ENCODE measurements at places on chromosomes 7 and 10.

GRCh38 chr7:117937049-117937752 is 64.0 kb upstream of the CTTNBP2 start:
- no peak for DNase-seq

GRCh38 chr10:132961420-132961786 is 19.0 kb upstream of the CFAP46 start:
- no peak for DNase-seq

DNA sequence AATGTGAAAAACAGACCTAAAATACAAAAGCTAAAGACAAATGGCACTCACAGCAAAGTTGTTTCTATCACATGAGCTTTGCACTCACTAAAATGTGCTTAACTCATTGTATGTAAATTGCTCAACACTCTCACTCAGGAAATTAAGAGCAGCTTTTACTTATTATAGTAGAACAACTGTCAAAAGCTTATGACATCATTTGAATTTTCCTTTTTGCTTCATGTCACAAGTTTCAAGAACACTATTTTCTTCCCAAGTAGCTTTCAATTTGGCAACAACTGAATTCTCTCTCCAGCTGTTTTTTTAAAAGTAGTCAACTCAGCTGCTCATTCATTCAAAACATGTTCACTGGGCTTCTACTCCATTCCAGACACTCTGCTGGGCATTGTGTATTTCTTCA is 46.9 kb downstream of the ATE1 start:
- peak; percentile 36 for DNase-seq

DNA sequence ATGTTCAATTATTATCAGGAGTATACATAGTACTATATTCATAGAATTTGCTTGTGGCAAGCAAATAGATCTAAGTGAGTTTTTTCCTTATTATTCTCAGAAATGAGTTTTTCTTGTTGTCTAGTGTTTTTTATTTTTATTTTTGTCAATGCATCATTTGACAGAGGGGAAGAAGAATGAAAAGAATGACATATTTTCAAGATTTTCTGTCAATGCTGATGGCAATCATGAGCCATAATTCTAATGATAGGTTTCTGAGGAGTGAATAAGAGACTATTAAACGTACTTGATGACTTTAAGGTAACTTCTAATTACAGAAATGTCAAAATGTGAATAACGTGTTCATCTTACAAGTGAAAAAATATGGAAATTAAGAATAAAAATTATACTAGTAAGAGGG is 144.6 kb upstream of the CSTF2T start:
- DNase-seq, result no peak

- DNase-seq, result no peak
Measured at GRCh38 chr7:116232920-116233319, 22.6 kb downstream of the TES start.

GRCh38 chr7:134329614-134330346 is 13.1 kb upstream of the SLC35B4 start:
- no peak for DNase-seq

DNA sequence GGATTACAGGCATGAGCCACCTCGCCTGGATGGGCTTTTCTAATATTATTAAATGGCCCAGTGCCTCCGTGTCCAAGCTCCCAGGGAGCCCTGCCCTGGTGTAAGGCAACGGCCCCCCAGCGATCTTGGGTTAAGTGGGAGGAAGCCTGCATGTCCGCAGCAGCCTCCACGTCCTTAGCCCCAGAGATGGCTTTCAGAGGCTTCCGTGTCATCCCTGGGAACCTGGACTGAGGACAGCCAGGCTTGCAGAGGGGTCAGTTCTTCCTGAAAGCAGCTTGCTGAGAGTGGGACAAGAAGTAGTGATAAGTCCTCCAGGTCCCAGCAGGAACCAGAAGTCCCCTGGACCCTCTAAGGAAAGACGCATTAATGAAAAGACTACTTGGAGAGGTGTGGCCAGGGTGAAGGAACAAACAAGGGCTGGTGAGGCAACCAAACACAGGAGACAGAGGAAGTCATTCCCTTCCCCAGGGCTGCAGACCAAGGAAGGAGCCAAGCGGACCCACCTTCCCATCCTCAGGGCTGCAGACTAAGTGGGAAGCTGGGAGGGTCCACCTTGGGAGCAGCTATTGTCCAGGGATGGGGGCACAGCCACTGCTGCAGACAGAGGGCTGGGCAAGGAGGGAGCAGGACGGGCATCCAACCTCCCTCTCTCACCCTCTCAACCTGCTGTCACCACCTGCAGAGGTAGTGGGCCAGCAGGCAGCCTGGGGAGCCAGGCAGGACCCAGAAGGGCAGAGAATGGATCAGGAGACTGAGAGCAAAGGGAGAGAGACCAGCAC is 13.0 kb upstream of the INSIG1 start:
- DNase-seq, result no peak

- DNase-seq, result no peak
Measured at GRCh38 chr10:565676-566075, 123.8 kb downstream of the DIP2C start.

- DNase-seq, result no peak
Measured at GRCh38 chr7:20698469-20698868, 83.0 kb downstream of the ABCB5 start.

DNA sequence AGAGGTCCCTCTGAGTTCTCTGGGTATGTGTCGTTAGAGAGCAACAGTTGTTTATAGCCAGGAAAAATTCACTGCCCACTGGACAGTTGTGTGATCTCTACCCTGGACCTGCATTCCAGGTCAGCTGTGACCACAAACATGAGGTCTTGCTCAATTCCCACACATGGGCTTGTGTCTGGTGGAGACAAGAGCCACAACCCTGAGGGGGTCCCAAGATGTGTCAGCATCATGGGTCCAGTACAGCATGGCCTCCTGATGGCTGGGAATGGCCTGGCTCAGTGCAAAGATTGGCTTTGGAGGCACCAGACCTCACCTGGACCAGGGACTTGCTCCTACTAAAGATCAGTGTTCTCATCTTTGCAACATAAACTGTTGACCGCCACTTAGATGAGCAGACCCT is 751.6 kb downstream of the GRID1 start:
- DNase-seq, result no peak

- DNase-seq, result no peak
Measured at GRCh38 chr10:6589287-6590094, 9.4 kb upstream of the PRKCQ start.

GRCh38 chr7:149188637-149189259 is 6.6 kb upstream of the ZNF282 start:
- no peak for DNase-seq

GRCh38 chr7:47181746-47182361 is 400.1 kb downstream of the TNS3 start:
- DNase-seq, result no peak

DNA sequence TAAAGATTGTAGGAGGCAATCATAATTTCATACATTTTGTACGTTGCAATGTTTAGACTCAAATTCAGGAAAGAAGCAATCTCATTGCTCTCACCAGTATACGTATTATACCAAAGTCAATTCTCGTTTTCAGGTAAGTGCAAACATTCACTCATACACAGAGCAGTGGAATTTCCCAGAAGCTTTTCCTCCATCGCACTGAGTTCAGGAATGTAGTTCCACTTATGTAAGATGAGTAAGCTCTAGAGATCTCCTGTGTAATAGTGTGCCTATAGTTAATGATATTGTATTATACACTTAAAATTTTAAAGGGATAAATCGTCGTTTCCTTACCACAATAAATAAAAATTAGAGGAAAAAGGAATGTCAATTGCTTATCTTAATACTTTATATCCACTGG is 470.8 kb upstream of the KCND2 start:
- DNase-seq, result no peak

- no peak for DNase-seq
Measured at GRCh38 chr10:71999360-72000072, 35.3 kb downstream of the CHST3 start.

DNA sequence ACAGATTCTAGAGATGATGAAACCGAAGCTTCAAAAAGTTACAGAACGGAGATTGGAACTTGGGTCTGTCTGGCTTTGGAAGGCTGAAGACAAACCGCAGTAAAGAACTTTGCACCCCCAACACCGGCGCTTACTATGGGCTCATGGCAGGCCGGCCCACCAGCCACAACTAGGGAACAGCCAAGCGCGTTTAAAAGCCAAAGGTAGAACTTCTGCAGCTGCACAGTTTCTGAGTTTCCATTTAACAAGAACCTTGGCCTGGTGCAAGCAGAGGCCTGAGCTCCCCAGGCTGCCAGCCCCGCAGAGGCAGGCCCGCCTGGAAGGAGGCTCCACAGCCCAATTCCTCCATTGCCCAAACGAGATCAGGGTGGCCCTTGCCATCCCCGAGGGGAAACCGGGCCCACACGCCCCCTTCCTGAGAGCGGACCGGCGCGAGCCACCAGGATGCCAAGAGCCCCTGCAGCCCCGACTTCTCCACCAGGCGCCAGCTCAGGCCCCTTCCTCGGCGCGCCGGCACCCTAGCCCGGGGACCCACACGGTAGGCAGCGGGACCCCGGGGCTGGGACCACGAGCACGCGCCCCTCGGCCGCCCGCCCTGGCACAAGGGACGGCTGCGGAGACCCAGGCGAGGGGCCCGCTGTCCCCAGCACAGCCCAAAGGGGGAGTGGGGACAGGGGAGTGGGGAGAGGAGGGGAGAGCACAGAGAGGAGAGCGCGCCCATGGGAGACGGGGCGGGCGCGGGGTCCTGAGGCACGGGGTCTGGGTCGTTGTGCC is 566 bp downstream of the MAD1L1 start:
- DNase-seq, result peak; percentile 53

GRCh38 chr10:7811000-7811399 is 7.3 kb upstream of the TAF3 start:
- no peak for DNase-seq

DNA sequence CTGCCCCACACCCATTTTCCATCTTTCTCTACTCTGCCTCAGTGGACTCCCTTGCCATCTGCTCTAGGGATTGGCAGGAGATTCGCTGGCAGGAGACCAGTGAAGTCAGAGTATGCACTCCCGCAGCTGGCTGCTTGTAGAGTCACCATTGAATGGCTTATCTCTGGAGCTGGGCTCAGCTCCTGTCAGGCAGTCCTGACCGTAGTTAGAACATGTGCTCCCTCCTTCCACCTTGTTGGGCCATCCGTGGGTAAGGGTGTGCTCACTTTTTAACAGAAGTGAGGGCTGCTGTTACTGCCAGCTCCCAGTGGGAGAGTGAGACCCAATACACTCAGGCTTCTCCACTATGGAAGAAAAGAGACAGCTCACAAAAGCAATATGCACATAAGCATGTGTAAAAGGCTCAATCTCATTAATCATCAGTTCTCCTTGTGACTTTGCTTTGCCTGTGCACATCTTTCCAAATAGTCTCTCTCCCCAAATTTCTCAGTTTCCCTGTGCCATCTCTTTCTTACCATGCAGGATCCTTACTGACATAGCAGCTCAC is 773.3 kb downstream of the GRID1 start:
- no peak for DNase-seq
